ENCODE measurements at places on chromosomes 1 and 21.

- DNase-seq = no peak
Observed at GRCh38 chr1:31949862-31950261, 11.7 kb upstream of the PTP4A2 start.

- DNase-seq = no peak
Observed at GRCh38 chr1:8006037-8006963, 19.8 kb downstream of the ERRFI1 start.

- no peak for DNase-seq
Observed at GRCh38 chr1:3678361-3679097, 26.2 kb downstream of the TP73 start.

GRCh38 chr1:160418483-160418882 lies 18.1 kb downstream of the VANGL2 start:
- DNase-seq = no peak

GRCh38 chr1:164562511-164562910 lies 3.5 kb downstream of the PBX1 start:
- no peak for DNase-seq

DNA sequence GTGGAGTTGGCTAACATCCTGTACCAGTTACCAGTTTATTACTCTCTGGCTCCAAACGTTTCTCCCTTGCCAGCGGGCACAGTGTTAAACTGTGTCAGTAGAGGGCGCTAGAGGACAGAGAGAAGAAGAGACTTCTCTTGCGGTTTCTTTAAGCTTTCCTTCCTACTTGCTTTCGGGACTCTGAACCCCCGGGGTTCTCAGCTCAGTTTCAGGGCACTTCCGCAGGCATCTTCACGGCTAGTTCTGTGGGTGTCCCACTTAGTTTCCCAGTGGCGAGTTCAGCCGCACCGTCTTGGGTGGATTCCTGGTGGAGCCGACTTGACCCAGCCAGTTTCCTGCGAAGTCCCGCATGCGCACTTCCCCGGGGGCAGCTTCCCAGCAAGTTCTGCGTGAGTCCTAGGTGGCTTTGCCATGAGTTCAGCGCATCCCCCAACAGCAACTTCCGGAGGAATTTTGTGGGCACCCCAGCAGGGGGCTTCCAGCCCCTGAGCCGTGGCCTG lies 37.9 kb upstream of the BTG2 start:
- DNase-seq = peak; percentile 67

- no peak for DNase-seq
Observed at GRCh38 chr1:27355683-27356082, 11.1 kb downstream of the MAP3K6 start.

DNA sequence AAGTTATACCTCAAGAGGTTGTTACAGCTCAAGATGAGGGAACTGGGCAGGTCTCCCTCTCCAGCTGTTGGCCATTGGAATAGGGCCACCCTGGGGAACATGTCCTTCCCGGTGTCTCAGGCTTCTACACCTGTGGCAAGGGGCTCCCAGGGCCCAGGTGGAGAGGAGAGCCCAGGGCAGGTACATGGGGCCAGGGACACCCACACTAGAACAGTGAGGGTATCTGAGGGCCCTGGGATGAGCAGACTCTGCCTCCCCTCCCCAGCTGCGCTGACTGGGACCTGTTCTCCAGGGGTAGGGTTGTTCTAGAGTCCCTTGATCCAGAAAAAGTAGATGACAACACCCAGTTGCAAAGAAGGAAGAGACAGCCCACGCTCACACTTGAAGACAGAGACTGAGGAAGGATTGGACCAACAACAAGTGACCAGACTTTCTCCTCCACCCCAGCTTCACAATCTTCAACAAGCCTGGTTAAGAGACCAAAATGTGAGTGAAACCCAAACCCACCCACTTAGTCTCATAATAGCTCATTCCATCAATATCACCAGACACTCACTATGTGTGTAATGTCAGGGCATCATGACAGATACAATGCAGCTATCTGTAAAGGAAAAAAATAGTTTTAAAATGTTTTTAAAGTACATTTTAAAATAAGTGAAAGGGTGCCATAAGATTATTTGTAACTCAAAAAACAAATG lies 439.3 kb downstream of the NPHP4 start:
- no peak for DNase-seq

DNA sequence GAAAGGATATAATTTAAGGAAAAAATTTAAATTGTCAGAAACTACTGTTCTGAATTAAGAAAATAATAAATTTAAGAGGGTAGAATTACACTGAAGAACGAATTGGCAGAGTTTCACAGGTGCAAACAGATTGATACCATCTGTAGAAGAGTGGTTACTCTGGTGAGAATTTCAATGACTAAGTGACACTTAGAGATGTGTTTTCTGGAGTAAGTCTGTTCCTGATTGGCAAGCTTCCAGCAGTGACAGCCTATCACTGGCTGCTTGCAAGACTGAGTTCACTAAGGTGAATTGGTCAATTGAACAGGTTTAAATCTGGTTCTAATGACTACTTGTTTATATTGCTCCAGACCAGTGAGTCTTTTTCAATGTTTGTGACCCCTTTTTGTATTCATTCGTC lies 838.2 kb upstream of the RGS18 start:
- no peak for DNase-seq

- DNase-seq = no peak
Observed at GRCh38 chr21:15751546-15751945, 21.8 kb downstream of the USP25 start.

GRCh38 chr1:47332779-47333577 lies 612 bp upstream of the CMPK1 start:
- DNase-seq = no peak

DNA sequence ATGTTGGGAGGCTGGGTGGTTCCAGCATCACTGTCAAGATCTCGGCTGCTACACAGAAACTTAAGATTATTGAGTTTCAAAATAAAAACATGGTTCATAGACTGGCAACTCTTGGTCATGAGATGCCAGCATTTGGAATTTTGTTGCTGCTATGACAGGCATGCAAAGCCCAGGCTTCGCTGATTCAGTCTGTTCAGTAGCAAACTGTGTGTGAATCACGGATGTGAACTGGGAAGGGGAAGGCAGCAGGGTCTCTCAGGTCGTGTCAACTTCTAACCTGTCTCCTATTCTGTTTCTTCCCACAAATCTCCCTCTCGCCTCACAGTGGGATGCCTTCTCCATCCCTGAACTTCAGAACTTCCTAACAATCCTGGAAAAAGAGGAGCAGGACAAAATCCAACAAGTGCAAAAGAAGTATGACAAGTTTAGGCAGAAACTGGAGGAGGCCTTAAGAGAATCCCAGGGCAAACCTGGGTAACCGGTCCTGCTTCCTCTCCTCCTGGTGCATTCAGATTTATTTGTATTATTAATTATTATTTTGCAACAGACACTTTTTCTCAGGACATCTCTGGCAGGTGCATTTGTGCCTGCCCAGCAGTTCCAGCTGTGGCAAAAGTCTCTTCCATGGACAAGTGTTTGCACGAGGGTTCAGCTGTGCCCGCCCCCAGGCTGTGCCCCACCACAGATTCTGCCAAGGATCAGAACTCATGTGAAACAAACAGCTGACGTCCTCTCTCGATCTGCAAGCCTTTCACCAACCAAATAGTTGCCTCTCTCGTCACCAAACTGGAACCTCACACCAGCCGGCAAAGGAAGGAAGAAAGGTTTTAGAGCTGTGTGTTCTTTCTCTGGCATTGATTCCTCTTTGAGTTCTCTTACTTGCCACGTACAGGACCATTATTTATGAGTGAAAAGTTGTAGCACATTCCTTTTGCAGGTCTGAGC lies 25.5 kb downstream of the EIF2D start:
- DNase-seq = no peak

- no peak for DNase-seq
Observed at GRCh38 chr1:159953536-159954515, at the start of gene SLAMF9. SLAMF9 (minus strand) TSS chr1:159954237; CDS start chr1:159954137, 100 bp downstream.

- DNase-seq = no peak
Observed at GRCh38 chr21:26534517-26534916, 38.6 kb downstream of the CYYR1 start.

- DNase-seq = no peak
Observed at GRCh38 chr1:3945916-3946840, 46.1 kb upstream of the C1orf174 start.

- no peak for DNase-seq
Observed at GRCh38 chr1:158806916-158807536, 24.1 kb upstream of the MNDA start.

DNA sequence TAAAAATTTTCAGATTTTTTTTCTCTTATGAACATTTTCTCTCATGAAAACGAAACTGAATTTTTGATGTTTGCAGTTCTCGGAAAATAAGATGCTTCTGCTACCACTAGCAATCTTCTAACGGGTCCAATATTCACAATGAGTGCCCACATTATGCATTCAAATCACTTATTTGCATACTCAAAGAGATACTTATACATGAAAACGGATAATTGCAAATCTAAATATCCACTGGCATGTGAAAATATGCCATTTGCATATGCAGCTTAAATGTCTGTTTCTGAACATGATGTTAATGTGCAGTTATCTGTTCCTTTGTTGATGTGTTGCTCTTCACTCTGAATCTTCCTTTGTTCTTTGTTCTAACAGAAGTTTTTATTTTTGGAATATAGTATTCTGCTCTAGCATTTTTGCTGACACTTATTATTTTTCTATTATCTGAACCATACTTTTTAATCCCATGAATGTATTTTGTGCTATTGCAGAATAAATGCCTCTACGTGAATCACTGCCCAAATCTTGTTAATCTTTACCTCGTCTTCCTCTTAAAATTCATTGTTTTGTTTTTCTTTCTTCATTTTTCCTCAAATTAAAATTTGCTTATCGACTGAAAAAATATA lies 259.4 kb upstream of the BRINP3 start:
- DNase-seq = no peak
